Fibroblast of the aortic adventitia (primary cell): ENCODE measurements at places on chromosomes 5 and 9. TPM values are rescaled to one million over a fixed set of nuclear protein-coding genes. Genes with fewer than 3 reads are reported as not detected.

Gene PRR16
- 4.4 and 22.1 TPM in 2 replicates for total RNA-seq

Gene CARD6
- 24.2 and 34.3 TPM in 2 replicates for total RNA-seq

Gene GGTA1
- total RNA-seq, result 0.18 TPM in 1 of 2 replicates, not detected in the other

Gene ZER1
- total RNA-seq, result 24.3 and 76.3 TPM in 2 replicates

Gene NREP
- total RNA-seq, result 42.0 and 102 TPM in 2 replicates

Gene PCDHAC2
- 0.57 TPM in 1 of 2 replicates, not detected in the other for total RNA-seq

Gene PCA3
- not detected in 2 replicates for total RNA-seq

Gene ANKRD55
- total RNA-seq, result 0.57 TPM in 1 of 2 replicates, not detected in the other
